ENCODE measurements at places on chromosomes 4 and X.

DNA sequence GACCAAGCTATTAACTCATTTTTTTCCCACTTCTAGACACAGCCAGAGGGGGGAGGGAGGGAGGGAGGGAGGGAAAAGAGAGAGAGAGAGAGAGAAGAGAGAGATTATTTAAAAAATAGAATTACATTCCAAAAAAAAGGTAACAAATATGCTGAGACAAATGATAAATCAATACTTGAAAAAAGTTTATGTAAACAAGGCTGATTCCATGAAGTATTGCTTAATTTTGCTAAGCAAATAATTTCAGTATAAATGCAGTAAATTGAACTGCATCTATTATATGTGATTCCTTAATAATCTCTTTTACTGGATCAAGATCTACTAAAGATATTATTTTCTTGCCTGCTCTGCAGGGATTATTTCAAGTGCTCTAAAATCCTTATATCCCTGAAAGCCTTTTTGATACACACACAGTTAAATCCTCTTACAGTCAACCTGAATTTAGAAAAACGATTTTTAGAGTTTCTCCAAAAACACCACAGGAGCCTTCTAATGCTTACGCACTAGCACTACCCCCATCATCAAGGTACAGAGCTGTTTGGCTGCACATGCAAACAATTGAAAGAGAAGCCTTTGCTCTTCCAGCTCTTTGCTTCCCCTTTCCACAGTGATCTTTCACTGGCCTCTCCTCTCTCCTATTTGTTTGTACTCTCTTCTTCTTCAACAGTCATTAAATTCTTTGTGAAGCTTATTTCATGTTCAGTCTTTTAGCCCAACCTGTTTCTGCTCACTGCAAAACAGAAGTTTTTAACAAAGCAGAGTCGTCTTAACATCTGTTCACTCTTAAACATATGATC, 426.3 kb upstream of the FAM241A start:
- peak; percentile 15 for DNase-seq

DNA sequence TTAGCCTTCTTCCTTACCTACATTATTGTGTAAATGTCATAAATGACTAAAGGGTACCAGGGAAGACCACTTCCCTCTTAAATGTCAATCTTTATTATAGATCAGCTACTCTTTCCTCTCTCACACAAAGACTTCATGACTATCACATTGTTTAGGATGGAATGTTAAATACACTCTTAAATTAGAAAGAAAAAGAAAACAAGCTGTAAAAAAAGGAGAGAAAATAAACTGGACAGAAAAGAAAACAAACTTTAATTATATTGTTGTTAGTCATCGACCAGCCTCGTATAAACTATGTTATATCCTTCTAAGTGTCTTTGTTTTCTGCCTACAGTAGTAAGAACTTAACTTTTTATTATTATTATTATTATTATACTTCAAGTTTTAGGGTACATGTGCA, 666.4 kb upstream of the NR3C2 start:
- DNase-seq = no peak

DNA sequence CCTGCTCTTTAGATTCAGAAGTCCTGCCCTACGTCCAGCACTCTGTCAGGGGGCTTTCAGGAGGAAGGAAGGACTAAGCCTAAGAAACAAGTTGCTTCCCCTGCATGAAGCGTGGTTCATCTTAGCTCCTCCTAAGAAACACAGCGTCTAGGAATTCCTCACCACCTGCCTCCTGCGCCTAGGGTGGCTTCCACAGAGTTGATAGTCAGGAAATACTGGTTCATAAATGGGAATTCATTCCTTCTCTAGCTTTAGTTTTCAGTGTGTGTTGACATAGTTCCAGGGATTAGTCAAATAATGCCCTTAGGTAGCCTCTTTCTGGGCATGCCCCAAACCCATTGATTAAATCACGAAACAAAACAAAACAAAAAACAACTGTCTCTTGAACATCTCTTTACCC, 1.7 kb upstream of the MXRA5 start:
- no peak for DNase-seq

GRCh38 chr4:113750296-113750695, 11.2 kb downstream of the CAMK2D start:
- no peak for DNase-seq

GRCh38 chrX:38985375-38985774, 184.1 kb downstream of the MID1IP1 start:
- no peak for DNase-seq
